ENCODE measurements at places on chromosomes 6 and 20. TPM values are rescaled to one million over a fixed set of nuclear protein-coding genes. Genes with fewer than 3 reads are reported as not detected.

BPI gene
- total RNA-seq, result not detected

RGL2 gene
- 43.3 TPM for total RNA-seq

IL17A gene
- not detected for total RNA-seq

RBPJL gene
- total RNA-seq, result not detected

JPH2 gene
- total RNA-seq, result not detected

VSTM2L gene
- not detected for total RNA-seq

DYNLT2 gene
- 2.0 TPM for total RNA-seq

UQCC2 gene
- total RNA-seq, result 100 TPM

SDC4 gene
- total RNA-seq, result 21.9 TPM
